ENCODE measurements at places on chromosomes 5 and 9. TPM values are rescaled to one million over a fixed set of nuclear protein-coding genes. Genes with fewer than 3 reads are reported as not detected.

The WDR31 gene
- 0.46 TPM for total RNA-seq

The PCDHA6 gene
- total RNA-seq, result not detected

The LHX3 gene
- not detected for total RNA-seq

DNA sequence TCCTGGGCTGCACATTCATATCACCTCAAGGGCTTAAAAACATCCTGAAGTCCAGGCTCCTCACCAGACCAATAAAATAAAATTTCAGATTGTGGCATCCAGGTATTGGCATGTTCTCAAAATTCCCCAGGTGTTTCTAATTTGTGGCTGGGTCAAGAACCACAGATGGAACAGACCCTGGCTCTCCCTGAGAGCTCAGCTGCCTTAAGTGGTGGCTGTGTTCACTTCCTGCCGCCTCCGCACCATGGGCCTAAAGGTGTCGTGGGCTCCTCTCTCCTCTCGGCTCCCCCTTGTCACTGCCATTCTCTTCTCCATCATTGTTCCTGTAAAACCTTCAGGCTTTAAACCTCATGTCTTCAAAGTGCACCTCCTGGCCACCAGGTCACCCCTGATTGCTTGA lies 17.8 kb upstream of the CCNJL start:
- no peak for DNase-seq

GRCh38 chr9:87359958-87360601 lies 137.6 kb upstream of the DAPK1 start:
- DNase-seq, result no peak

DNA sequence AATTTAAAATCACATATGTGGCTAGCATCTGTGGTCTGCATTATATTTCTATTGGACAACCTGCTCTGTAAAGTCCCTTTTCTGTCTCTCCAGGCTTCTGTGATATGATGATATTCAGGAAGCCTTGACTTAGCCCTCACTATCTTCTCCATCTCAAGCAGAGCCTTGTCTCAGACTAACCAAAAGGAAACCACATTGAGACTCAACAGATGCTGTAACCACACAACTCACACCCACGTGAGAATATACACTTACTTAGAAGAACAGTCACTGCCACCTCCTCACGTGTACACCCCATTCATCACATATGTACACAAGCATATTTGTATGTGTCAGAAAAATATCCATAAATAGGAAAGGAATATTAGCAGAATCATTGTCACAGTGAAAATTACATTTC lies 33.6 kb downstream of the HTR4 start:
- no peak for DNase-seq

DNA sequence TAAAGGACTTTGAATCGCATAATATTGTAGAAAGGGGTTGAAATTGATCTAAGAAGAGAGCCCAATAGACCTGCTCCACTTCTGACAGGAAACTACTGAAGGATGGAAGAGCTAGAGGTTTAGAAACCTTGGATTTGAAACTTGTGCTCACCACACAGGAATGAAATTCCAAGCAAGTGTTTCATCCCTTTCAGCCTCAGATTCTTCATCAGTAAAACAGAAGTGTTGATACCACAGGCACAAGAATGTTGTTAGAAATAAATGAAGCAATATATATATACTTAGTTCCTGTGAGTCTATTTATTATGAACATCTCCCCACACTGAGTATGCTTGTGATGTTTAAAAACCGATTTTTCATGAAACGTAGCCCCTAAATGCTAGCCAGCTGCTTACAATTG lies 43.8 kb downstream of the PRRC1 start:
- DNase-seq, result no peak

GRCh38 chr9:86275962-86276361 lies 6.4 kb downstream of the ISCA1 start:
- no peak for DNase-seq

- no peak for DNase-seq
Measured at GRCh38 chr9:70534471-70534870, 120.0 kb upstream of the KLF9 start.

- no peak for DNase-seq
Measured at GRCh38 chr9:88460587-88461332, 72.5 kb downstream of the SPIN1 start.

GRCh38 chr9:8823131-8823895 lies 1023.7 kb upstream of the DMAC1 start:
- DNase-seq, result no peak

DNA sequence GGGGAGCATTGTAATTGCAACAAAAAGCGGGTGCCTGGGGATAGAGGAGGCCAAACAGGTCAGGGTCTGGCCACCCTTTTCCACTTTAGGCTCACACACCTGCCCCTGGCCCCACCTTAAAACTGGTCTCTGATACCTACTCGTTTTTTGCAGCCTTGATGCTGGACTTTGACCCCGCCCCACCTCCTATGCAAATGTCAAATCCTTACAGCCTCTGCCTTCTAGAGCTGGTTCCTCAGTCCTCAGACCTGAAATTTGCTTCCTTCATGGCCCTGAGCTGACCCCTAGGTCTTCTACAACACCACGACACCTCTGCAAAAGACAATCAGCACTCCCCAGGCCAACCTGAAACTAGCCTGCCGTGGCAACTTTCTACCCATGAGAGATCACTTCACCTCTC lies 37.7 kb downstream of the SMIM23 start:
- no peak for DNase-seq

GRCh38 chr5:151706906-151707305 lies 20.2 kb upstream of the SPARC start:
- no peak for DNase-seq
